ENCODE measurements at places on chromosomes 13 and 19. TPM values are rescaled to one million over a fixed set of nuclear protein-coding genes. Genes with fewer than 3 reads are reported as not detected.

The ZNF132 gene
- polyA plus RNA-seq = 9.8 TPM

GRCh38 chr13:28609926-28610325, 49.0 kb upstream of the POMP start:
- no peak for DNase-seq

DNA sequence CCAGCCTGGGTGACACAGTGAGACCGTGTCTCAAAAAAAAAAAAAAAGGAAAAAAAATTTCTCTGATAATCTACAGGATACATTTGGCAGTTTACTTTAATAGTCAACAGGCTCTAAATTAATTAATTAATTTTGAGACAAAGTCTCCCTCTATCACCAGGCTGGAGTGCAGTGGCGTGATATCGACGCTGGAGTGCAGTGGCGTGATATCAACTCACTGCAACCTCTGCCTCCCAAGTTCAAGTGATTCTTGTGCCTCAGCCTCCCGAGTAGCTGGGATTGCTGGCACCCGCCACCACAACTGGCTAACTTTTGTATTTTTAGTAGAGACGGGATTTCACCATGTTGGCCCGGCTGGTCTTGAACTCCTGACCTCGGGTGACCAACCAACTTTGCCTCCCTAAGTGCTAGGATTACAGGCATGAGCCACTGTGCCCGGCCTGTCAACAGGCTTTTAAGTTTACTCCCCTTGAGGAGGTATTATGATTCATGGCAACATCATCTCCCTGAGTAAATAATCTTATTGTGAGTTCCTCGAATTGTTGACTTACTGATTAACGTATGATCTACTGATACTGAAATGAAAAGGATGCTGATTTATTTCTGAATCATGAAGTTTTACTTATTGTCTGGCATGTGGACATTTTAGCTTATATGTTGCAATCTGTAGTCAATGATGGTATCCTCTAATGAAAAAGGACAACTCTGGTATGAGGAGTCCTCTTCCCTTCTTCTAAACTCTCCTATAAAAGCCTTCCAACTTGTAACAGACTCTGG, 21.3 kb upstream of the MTRF1 start:
- no peak for DNase-seq

DNA sequence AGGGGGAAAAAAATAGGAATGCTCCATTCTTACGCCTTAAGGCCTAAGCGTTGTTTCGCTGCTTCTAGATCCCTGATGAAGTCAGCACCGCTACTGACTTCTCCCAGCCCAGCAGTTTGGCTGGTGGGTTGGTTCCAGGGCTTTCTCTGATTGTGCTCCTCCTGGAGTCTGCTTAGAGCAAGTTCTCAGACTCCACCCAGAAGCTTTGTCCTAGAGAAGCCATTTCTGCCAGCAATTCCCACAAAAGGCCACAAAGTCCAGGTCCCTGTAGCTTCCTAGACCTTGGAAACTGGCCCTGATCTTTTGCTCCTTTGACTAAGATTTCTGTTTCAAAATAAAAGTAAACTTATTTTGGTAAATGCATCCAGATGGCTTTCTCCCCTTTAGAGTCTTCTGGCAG, 65.4 kb downstream of the KCTD12 start:
- DNase-seq = no peak

The SMIM44 gene
- not detected for polyA plus RNA-seq

DNA sequence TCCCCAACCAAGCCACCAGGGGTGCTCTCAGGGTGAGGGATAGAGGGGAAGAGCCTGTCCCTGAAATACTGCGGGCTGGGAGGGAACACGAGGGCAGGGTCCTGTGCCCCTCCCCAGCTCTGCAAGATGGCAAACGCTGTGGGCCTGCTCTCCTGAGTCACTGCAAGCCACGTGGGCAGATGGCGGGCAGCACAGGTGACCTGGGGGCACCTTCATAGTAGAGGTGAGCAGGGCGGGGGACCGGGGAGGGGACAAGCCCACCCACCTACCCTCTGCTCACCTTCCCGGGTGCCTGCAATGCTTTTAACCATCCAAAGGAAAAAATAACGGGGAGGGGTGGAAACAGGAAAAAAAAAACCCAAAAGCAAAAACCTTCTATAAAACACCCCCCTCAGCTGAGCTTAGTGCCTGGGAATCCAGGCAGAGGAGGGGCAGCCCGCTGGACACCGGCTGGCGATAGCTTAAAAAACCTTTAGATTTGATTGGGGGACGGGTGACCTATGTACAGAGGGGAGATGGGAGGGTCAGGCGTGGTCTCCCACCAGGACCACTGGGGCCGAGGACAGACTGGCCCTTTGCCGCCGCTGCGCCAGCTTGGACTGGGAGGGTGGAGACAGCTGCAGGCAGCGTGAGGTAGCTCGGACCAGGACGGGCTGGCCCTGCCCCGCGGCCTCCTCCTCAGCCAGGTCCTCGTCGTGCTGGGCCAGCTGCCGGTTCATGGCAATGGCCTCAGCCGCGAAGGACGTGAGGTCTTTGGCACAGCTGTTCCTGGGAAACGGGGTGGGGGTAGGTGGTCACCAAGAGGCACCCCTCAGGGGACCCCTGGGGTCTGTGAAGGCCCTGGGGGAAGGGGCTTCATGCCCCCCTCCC, 11.7 kb downstream of the MKNK2 start:
- no peak for DNase-seq

DNA sequence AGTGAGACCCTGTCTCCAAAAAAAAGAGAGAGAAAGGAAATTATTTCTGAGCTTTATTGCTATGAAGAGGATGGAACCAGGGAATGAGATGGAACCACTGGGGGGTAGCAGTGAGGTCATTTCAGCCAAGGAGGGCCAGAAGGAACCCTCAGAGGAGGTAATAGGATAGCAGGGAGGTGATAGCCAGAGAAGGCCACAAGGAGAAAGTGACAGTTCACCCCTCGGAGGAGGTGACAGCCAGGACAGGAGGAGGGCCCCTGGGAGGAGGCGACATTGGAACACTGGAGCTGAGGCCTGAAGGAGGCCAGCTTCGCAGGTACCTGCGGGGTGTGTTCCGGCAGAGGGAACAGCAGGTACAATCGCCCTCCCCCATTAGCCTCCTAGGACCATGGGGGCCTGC, 675 bp upstream of the PGPEP1 start:
- no peak for DNase-seq

The CRB3 gene
- polyA plus RNA-seq = 14.9 TPM

The ARGLU1 gene
- 397 TPM for polyA plus RNA-seq

- no peak for DNase-seq
Observed at GRCh38 chr19:2329149-2329478, 630 bp downstream of the SPPL2B start.

The UBE2L5 gene
- polyA plus RNA-seq = 0.40 TPM
